Stimulated activated CD8-positive, alpha-beta memory T cell treated with anti-CD3 and anti-CD28 coated beads, Interleukin-4, amount 100 ng/mL, for 4 hours (primary cell): ENCODE measurements at places on chromosomes 5 and 9.
A peak's percentile ranks its signal among the peaks of the same experiment; 100 is the strongest.

GRCh38 chr5:31161781-31162181, 31.7 kb upstream of the CDH6 start:
- no peak for DNase-seq

- no peak for DNase-seq
These were observed 97.3 kb upstream of the EQTN start for GRCh38 chr9:27394154-27394825.

DNA sequence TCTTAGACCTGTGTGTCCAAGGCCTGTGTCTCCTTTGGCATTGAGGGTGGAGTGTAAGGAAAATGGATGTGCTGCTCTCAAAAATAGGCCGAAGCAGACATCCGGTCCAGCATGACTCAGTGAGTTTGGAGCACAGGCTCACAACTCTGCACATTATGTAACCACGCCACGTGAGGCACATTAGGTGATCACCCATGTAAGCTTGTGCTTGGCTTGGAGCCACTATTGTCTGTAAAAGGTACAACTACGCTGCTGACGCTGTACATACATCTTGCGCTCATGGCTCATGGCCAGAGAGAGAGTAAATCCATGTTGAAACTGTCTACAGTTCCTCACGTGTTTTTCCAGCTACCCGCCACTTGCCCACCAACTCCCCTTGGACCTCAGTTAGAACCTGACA, 177.5 kb downstream of the PDE4D start:
- DNase-seq: no peak

DNA sequence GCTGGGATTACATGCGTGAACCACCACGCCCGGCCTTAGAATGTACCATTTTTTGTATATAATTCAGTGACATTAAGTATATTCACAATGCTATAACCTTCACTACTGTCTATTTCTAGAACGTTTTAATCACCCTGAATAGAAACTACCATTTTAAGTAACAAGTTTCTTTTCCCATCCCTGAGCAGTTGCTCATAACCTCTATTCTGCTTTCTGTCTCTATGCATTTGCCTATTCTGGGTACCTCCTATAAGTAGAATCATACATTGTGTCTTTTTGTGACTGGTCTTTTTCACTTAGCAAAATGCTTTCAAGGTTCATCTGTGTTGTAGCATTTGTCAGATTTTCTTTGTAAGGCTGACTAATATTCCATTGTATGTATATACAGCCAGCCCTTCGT, 39.9 kb downstream of the DDX46 start:
- no peak for DNase-seq

DNA sequence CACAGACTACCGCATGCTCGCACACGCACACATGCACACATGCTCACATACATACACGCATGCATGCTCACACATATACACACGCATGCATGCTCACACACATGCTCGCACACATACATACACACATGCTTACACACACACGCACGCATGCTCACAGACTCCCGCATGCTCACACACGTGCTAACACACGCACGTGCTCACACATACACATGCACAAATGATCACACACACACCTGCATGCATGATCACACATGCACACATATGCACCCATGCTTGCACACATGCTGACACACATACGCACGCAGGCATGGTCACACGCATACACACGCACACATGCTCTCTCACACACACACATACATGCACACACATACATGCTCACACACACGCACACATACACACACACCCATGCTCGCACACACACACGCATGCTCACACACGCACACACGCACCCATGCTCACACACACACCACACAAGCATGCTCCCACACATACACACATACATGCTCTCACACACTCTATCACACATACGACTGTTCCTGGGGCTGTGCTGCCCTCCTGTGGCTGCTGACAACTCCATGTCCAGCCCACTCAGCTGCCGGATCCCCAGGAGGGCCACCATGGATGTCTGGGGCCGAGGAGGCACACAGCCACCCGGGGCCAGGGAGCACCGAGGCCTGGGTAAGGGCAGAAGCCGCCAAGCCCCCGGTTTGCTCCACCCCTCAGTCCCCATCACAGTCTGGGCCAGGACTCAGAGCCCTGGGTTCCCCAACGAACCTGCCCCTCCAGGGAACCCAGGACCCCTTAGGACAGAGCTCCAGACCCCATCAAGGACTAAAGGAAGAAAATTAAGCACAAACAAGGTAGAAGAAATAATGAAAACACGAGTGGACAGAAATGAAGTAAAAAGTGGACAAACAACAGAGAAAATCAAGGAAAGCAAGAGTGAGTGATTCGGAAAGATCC, 31.4 kb upstream of the EGFL7 start:
- peak; percentile 52 for DNase-seq

GRCh38 chr5:149392718-149393117, 13.6 kb upstream of the IL17B start:
- no peak for DNase-seq

- no peak for DNase-seq
These were observed 86.6 kb upstream of the SLC24A2 start for GRCh38 chr9:19875291-19875920.

DNA sequence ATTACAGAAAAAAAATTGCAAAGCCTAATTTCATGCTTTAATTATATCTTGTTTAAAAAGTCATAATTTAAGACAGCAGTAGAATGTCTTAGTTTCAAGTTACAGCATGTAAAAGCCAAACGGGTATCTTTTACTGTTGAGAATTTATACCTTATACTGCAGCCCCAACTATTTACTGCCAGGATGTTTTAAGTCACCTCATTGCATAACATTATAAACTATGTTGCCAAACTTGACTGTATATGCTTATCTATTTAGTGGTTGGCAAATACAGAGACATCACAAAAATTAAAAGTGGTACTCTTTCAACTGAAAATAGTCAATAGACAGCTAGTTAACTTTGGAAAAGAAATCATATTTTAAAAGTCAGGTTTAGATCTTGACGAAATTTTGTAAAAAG, 119.5 kb downstream of the EDIL3 start:
- DNase-seq: no peak

DNA sequence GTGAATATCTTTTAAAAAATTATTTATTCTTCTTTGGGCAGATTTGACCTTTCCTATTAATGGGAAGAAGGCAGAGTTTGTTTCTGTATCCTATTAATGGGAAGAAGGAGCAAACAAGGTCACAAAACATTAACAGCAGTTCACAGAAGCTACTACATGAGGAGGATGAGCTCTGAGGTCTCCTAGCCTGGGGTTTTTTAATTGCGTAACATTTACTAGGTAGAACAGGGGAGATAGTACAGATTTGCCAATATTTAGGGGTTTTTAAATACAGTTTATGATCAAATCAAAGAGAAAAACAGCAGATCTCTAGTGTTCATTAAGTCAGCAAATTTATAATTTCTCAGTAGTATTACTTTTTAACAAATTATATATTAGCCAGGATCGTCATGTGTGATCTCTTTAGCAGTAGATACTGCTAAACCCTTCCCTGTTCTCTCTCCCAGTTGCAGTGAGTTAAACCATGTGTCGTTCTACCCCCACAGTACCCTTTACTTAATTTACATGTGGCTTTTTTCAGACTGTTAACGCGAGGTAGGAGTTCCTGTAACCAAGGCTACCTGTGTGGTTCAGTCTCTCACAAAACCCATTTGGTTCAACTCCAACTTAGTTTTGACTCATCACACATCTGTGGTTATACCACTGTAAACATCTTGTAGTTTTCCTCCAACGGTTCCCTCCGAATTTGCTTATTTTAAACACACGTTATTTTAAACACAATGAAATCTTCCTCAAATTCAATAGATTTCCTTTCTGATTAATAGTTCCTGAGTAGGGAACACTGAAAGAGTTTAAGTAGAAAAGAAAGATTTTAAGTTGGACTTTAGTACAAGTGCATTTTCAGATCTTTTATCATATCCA, 13.3 kb downstream of the SLC25A46 start:
- DNase-seq: no peak

GRCh38 chr9:16328349-16328748, 542.1 kb downstream of the BNC2 start:
- DNase-seq: no peak

- DNase-seq: no peak
These were observed 85.0 kb downstream of the PRRT1B start for GRCh38 chr9:131630205-131630831.

GRCh38 chr9:74729136-74729695, 158.5 kb downstream of the TRPM6 start:
- no peak for DNase-seq

- no peak for DNase-seq
These were observed 24.7 kb downstream of the GOLGA2 start for GRCh38 chr9:128250839-128251731.

DNA sequence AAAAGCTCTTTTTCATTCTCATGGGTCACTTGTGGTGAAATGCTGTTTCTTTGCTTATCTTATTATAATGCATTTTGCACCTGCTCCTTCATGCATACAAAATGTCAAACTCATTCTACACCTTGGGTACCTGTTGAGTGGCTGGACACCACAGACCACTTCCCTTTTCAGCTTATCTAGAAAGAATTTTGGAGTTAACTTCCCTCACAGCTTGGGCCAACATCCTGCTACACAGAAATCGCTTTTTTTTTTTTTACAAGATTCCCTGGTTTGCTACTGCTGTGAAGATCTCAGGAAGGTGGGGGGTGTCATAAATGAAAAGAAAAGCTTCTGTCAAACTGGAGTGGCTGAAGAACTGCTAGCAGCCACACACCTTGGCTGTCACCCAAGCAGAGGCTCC, 2.6 kb downstream of the REXO4 start:
- DNase-seq: no peak

- DNase-seq: no peak
These were observed 60.7 kb downstream of the TAF11L14 start for GRCh38 chr5:17694914-17695313.

DNA sequence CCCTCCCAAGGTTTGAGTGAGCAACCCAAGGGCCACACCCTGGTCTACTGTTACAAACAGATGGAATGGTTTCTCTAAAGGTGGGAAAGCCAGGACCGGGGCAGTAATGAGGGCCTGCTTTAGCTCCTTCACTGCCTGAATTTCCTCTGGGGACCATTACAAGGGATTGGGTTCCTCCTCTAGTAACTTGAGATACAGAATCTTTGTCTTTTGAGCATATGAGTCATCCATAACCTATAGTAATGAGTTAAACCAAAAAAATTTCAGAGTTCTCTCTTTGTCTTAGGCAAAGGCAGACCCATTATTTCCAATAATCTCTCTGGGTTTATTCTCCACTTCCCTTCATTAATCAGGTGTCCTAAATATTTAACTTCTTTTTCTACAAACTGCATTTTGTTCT, 618.8 kb downstream of the HINT1 start:
- DNase-seq: no peak

DNA sequence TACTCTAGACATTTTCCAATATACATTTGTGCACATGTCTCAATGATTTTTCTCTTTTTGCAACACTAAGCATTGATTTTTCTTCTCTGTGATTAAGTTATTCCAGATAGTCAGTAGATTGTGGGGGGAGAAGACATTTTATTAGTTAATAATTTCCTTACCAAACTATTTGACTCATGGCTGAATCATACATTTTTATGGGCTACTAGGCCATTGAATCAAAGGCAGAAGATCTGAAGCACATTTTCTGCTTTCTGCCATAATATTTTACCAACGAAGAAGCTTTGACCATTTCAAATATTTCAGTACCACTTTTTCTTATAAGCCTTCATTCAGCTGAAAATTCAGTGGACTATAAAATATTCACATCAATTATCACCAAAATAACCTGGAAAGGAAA, 175.6 kb downstream of the IRX2 start:
- DNase-seq: no peak

DNA sequence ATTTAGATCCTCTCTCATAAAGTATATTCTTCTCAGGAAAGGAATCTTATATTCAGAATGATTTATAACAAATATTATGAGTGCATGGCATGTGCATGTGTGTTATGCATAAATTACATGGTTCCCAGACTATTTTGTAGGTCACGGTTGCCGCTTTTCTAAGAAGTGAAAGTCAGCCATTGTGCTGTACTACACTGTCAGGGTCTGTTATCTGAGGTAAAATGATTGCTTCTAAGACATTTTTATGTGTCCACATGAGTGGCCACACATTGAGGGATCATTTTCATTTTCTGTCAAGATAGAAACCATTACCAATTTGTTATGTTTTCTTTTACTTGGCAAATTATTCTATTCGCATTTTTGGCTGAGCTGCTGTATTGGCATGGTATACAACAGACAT, 210.8 kb downstream of the CWC27 start:
- DNase-seq: no peak

- no peak for DNase-seq
These were observed 552.4 kb upstream of the DAB2 start for GRCh38 chr5:39977066-39977655.

DNA sequence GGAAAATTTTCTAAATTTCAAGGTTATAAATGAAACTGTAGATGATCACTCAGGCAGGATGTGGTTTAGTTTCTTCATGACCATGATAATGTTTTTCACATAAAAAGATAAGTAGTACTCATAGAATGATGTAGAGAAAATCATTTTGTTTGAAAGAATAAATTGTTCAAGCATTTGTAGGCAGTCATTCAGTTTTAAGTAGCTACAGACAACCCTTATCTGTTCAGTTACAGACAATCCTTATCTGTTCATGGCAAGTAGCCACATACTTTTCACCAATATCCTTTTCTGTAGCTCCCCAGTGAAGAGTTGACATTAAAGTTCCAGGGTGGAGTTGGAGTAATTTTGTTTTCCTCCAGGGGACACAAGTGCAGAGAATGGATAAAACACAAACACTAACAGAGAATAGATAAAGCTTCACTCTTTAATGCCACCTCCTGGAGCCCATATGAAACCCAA, 278.1 kb upstream of the TNC start:
- DNase-seq: no peak

DNA sequence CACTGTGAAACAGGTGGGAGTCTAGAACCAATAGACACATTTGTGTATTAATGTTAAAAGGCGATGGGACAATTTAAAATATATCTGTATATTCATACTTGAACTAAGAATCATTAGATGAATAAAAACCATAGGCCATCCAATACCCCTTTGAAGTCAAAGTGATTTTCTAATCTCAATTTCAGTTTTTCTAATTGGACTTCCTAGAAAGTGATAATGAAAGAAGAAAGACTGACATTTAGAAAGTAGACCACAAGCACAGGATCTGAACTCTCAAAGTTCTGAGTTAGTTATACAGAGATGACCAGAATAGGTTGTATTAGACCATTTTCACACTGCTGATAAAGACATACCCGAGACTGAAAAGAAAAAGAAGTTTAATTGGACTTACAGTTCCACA, 412.8 kb upstream of the PIK3R1 start:
- no peak for DNase-seq

GRCh38 chr9:127447416-127448111, 3.6 kb downstream of the RPL12 start:
- DNase-seq: no peak

GRCh38 chr5:178365501-178366440, 133.2 kb upstream of the PHYKPL start:
- DNase-seq: no peak

- no peak for DNase-seq
These were observed 20.2 kb downstream of the ATPSCKMT start for GRCh38 chr5:10229306-10230048.
